CD4-positive, alpha-beta T cell treated with Interleukin-12 subunit alpha and Interleukin-12 subunit beta, for 1 hour (primary cell): ENCODE measurements at places on chromosomes 16 and 17.

- no peak for DNase-seq
These were observed 143.4 kb upstream of the CDC42EP4 start for GRCh38 chr17:73455050-73455687.

DNA sequence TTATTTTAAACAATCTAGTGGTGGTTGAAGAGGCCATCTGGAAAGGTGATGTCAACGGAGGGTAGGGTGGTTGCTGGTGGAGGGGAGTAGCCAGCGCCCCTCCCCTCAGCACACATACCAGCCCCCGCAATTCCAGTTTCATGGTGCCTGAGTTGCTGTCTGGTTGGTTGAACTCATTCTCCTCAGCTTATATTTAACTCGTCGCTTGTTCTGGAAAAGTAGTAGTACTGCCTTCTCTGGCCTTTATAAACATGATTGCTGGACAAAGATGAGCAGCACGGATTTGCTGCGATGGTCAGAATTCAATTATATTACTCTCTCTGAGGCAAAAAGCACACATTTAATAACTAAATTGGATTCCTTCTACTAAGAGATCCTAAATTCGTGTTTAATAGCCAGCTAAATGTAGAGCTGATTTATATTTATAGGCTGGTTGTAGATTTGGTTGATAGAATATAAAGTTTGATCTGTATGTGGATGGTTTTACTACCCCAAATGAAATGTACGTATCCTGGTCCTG is 238.0 kb upstream of the TBX2 start:
- DNase-seq: no peak

DNA sequence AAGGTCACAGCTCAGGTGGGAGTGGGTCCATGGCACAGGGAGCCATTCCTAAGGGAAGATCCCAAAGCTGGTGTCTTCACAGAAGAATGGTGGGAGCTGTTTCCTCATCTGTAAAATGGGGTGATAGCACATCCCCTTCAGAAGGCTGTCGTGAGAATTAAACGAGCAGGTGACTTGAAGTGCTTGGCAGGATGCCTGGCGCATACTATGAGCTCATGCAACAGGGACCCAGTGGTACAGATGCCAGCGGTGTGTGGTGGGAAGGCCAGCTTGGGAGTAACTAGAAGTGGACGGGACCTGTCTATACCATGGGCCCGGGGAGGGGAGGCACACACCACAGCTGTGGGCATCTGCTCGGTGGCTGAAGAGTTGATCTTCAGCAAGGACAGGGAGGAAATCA is 189.3 kb upstream of the TNRC6C start:
- no peak for DNase-seq

DNA sequence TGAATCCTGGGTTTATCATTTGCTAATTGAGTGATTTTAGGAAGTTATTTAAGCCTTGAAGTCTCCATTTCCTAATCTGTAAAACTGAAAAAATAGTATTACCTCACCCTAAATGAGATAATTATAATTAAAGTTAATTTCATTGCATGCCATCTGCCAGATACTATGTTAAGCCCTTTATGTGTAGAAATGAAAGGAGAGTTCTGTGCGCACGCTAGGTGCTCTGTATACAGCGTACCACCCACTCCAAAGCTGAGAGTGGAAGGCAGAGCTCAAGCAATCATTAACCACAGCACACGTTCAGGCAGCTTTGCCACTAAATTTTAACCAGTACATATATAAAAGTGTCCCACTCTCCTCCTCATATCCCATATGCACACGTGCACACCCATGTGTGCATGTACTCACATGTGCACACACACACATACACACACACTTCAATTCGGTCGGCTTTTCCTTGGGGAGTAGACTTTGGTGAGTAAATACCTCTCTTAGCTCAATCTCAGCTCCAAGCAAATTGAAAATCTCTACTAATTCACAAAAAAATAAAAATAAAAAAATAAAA is 204.8 kb downstream of the GRIN2A start:
- DNase-seq: no peak

DNA sequence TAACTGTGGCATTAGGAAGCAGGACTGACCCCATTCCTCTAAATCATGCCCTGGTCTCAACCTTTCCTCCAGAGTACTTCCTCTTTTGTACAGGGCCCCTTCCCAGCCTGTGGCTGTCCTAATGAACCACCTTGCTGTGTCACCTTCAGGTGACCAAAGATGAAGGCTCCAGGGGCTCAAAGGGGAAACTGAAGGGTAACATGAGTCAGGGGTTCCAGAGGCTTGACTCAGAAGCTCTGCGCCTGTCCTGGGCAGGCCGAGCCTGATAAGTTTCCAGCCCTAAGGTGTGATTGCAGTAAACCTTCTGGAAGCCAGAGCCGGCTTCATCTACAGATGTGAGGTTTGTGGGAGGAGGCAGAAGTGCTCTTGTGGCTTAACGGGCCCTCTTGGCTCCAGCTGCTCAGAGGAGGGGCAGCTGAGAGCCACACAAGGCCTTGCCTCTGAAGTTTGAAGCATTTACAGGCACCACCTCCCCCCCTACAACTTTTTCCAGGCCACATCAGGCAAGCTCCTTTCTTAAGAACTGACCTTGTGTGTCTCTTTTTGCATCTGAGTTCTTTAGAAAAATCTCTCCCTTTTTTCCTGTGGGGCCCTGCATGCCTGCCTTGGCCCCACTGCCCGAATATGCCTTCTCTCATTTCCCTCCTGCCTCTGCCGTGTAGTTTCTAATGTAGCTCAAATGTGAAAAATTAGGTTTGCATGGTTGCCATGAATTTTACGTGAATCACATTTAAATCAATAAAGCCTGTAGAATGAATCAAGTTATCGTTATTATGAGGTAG is 149.9 kb downstream of the CLEC16A start:
- DNase-seq: no peak

DNA sequence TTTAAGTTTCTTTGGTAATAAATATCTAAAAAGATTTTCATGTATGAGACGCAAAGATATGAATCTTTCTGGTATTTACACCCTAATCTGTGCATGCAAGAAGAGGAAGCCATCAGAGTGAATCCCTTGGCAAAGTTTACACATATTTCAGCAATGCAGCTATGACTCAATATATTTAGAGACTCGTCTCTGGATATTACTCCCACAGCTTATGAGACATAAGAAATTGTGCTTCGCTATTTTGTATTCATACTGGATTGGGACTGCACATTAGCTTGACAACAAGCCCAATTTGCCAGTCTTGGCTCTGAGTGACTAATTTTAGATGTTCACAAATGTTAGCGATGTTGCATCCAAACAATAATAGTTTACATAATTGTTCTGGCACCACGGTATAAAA is 532.0 kb downstream of the CDH11 start:
- no peak for DNase-seq

- no peak for DNase-seq
These were observed 27.2 kb upstream of the ZNF469 start for GRCh38 chr16:88355389-88356123.

DNA sequence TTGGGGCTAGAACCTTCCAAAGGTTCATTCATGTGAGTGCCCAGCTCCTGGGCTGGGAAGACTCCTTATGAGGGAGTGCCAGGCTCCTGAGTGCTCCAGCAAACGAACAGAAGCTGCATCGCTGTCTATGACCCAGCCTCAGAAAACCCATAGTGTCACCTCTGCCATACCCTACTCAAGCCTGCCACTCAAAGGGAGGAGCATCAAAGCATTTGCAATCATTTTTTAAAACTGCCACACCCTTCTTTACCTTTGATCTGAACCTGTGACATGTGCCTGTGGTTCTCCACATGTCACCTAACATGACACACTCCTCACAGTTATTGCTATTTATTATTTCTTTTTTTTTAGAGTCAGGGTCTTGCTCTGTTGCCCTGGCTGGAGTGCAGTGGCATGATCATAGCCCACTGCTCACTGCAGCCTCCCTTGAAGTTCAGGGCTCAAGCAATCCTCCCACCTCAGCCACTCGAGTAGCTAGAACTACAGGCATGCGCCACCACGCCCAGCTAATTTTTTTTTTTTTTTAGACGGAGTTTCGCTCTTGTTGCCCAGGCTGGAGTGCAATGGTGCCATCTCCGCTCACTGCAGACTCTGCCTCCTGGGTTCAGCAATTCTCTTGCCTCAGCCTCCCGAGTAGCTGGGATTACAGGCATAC is 7.3 kb upstream of the KDM8 start:
- DNase-seq: peak; percentile 77

DNA sequence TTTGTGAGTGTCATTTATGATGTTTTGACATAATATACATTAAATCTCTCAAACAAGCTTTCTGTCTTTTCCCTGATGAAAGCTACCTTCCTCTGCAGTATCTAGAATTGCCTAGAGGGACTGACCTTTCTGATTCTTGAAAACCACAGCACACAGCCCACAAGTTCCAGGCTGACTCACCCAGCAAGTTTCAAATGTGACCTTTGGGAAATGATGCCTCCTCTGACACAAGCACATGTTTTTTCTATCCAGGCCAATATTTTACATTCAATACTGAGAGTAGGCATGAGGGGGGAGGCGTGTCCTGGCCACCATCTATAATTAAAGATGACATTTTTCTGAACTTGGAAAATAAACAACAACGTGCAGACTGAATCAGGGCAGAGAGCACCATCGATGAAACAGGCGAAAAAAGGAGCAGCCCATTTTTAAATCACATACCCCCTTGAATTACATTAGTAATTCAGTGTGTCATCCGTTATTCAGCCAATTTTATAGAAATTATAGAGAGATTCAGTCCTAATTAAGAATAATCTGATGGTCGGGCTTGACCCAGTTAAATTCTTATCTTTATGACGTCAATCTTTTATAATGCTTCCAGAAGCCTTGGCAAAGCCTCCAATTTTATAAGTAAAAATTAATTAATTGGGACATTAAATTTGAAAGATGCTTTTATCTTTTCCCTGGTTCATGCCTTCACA is 292.6 kb upstream of the CDH11 start:
- DNase-seq: no peak

GRCh38 chr17:13087802-13088201 is 70.0 kb upstream of the ELAC2 start:
- no peak for DNase-seq

GRCh38 chr16:81703177-81704155 is 75.6 kb upstream of the PLCG2 start:
- no peak for DNase-seq

DNA sequence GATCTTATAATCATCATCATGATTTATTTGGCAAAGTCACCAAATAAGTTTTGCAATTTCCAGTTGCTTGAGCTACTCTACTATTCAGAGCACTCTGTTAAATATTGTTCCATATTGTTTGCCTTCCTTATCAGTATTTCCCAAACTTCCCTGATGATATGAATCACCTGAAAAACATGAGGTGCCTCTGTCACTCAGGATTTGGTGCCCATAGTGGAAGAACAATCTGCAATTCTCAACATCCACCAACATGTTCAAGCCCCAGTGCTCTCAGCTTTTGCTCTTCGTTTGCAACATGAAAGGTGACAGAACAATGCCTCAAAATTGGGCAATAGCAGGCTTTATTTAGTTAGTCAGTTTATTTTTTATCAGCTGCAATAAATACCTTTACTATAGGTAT is 28.6 kb upstream of the WSB1 start:
- no peak for DNase-seq

DNA sequence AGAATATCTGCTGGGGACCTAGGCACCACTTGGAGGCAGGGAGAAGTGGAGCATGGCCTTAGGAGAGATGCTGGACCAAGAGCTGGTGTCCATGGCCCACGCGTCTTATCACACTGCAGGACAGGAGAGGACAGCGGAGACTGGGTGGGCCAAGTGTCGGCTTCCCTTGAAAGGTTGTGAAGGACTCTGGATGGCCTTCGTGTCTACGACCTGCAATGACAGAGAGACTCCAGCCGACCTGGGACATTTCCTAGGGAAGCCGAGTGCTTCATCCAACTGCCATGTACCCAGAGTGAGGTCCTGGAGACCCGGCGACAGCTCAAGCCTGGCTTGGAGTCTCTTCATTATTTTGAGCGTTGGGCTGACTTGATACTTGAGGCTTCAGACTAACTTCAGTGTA is 20.5 kb downstream of the C1QTNF1 start:
- DNase-seq: no peak
